ENCODE measurements at places on chromosomes 3 and 15. TPM values are rescaled to one million over a fixed set of nuclear protein-coding genes. Genes with fewer than 3 reads are reported as not detected.

SYNPR gene
- polyA plus RNA-seq, result not detected

NMB gene
- 1.5 TPM for polyA plus RNA-seq

CPLX3 gene
- 1.2 TPM for polyA plus RNA-seq

ZKSCAN7 gene
- polyA plus RNA-seq, result 0.81 TPM

DMXL2 gene
- 4.8 TPM for polyA plus RNA-seq

PPARG gene
- 3.4 TPM for polyA plus RNA-seq

DZIP1L gene
- polyA plus RNA-seq, result 2.3 TPM

SI gene
- polyA plus RNA-seq, result not detected

ARIH1 gene
- 17.5 TPM for polyA plus RNA-seq

SIN3A gene
- 7.2 TPM for polyA plus RNA-seq

COL7A1 gene
- 265 TPM for polyA plus RNA-seq

NME9 gene
- polyA plus RNA-seq, result 0.06 TPM

PTX3 gene
- 0.40 TPM for polyA plus RNA-seq

MNS1 gene
- polyA plus RNA-seq, result 2.1 TPM

SCG3 gene
- 0.12 TPM for polyA plus RNA-seq

WDR93 gene
- polyA plus RNA-seq, result not detected

CHRNA3 gene
- 0.07 TPM for polyA plus RNA-seq

PP2D1 gene
- not detected for polyA plus RNA-seq

DNAJA4 gene
- polyA plus RNA-seq, result 14.6 TPM

IL17RD gene
- 0.69 TPM for polyA plus RNA-seq

TP63 gene
- polyA plus RNA-seq, result 57.2 TPM

Measured in esophagus (tissue), 2 donors.